Activated T-helper 1 cell treated with anti-CD3 and anti-CD28 coated beads, Interleukin-2, amount 50 U/mL, for 16 hours (primary cell): ENCODE measurements at places on chromosomes 12 and 14.

DNA sequence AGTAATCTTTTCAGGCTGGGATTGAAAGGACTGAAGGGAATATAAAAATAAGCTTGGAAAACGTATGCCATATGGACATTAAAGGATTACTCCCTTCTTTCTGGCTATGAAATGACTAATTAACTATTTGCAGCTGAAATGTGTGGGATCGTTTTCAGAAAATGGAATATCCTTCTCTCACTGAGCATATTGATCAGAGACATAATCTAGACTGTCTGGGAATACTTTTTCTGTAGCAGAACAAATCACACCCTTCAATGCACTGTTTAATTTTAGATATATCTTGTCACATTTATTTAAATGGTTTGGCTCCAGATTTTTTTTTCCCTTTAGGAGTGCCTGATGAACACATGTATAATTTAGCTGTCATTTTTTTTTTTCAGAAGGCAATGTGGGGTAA lies 10.8 kb upstream of the ACTR10 start:
- no peak for DNase-seq

DNA sequence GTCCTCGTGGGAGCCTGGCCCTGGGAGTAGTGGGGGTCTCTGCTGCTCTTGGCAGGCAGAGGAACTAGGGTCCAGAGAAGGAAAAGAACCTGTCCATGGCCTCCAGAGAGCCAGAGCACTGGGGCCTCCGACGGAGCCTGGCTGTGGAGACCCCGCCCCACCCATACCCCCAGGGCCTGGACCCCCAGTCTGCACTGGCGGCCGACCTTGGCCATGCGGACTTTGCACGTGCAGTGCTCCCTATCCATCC lies 1.1 kb downstream of the BEGAIN start:
- no peak for DNase-seq

DNA sequence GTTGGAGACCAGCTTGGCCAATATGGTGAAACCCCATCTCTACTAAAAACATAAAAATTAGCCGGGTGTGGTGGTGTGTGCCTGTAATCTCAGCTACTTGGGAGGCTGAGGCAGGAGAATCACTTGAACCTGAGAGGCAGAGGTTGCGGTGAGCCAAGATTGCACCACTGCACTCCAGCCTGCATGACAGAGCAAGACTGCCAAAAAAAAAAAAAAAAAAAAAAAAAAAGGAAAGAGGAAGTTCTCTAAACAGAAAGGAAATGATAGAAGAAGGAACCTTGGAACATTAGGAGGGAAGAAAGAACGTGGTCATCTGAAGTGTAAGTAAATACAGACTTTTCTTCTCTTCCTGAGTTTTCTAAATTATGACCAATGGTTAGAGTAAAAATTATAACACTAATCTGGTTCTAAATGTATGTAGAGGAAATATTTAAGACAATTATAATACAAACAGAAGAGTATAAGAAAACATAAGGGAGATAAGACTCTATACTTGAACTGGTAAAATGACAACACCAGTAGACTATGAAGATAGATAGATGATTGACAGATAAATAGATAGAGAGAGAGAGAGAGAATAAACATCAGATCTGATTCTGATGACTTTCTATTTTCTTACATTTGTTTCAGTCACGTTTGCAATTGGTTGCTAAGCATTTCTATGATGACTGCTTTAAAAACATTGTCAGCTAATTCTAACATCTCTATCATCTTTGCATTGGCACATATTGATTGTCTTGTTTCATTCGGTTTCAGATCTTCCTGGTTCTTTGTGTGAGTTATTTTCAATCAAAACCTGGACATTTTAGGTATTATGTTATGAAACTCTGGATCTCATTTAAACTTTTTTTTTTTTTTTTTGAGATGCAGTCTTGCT lies 12.9 kb upstream of the CORO1C start:
- no peak for DNase-seq

- no peak for DNase-seq
Measured at GRCh38 chr12:105993766-105994555, 144.8 kb downstream of the NUAK1 start.

- DNase-seq, result no peak
Measured at GRCh38 chr14:50425816-50426215, 29.1 kb upstream of the CDKL1 start.

GRCh38 chr12:111453071-111453989 lies 47.6 kb downstream of the SH2B3 start:
- DNase-seq, result no peak

DNA sequence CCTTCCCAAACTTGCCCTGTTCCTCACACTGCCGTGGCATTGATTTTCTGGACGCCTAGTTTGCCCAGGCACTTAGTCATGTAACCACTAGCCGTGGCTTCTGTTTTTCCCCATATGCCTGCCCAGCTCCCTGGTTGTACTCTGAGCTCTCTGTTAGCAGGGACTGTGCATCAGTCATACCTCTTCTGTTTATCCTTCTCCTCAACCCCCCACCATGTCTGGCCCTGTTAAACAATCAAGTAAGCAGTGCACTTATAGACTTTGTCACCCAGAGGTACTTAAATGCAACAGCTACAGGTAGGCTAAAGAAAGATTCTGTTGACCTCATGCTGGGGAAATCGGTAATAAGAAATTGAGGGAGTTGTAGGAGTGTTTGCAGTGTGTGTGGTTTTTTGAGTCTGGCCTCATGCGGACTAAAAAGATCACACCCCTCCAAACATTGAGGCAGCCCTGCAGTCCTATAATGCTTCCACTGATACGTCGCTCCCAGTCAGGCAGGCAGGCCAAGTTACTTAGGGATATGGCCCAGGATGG lies 17.0 kb downstream of the UBE3B start:
- DNase-seq, result no peak

DNA sequence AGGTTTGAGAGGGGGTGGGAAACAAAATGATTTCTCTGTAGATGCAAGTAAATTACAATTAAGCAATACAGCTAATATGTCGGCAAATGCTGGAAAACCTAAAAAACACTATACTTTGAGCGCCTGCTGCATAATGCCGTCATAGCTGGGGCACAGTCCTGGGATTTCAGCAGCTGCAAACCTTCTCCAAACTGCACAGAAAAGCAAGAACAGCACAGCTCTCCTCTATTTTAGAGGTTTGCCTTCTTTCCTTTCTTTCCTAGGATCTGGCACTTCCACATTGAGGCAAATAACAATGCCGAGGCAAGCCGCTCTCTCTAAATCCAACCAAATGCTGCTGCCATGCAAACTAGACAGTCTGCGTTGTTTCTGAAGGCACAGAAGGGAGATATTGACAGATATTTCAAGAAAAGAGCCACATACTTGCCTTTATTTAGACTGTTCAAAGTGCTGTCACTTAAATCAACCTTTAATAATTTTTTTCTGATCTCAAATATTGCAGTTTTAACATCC lies 287.1 kb upstream of the G2E3 start:
- no peak for DNase-seq

DNA sequence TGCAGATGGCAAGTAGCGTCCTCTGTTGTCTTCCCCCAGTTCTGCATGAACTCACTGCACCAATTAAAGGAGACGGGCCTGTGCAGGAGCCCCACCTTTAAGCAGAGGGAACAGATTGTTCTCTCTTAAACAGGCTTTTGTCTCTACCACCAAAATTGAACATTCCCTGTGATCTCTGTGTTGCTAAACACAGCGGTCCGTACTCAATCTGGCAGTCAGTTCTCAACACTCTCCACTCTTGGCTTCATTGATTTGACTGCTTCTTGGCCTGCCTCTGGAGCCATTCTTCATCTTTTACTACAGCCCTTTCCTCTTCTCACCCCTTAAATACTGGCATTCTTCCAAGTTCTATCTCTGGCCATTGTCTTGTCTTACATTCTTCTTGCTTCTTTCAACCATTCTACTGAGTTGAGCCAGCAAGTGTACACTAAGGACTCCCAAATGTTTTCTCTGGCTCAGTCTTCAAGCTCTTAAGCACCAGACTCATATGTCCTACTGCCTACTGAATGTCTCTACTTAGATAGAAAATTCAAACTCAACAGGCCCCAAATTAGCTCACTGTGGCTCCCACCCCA lies 8.0 kb upstream of the NT5DC3 start:
- no peak for DNase-seq

- no peak for DNase-seq
Measured at GRCh38 chr14:64860039-64860438, 19.7 kb downstream of the SPTB start.

- no peak for DNase-seq
Measured at GRCh38 chr14:50928002-50928635, 16.2 kb downstream of the PYGL start.

- DNase-seq, result no peak
Measured at GRCh38 chr12:65836419-65837197, 12.3 kb downstream of the HMGA2 start.
